ENCODE measurements at places on chromosomes 6 and 20. TPM values are rescaled to one million over a fixed set of nuclear protein-coding genes. Genes with fewer than 3 reads are reported as not detected.

- DNase-seq: no peak
Measured at GRCh38 chr6:170148709-170149470, 142.0 kb downstream of the DLL1 start.

DNA sequence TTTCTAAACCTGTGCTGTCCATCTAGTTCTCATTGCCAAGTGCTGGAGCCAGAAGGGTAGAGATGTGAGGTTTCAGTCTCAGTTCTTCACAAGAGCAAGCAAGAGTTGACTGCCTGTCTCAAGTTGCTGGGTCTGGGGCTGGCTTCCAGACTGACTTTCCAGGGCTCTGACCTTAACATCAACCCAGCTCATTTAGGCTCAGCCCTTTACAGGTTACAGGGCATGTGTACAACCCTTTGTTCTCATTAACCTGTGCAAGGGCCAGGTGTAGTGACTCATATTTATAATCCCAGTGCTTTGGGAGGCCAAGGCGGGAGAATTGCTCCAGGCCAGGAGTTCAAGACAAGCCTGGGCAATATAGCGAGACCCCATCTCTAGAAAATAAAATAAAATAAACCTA, 30.6 kb downstream of the FITM2 start:
- no peak for DNase-seq

DNA sequence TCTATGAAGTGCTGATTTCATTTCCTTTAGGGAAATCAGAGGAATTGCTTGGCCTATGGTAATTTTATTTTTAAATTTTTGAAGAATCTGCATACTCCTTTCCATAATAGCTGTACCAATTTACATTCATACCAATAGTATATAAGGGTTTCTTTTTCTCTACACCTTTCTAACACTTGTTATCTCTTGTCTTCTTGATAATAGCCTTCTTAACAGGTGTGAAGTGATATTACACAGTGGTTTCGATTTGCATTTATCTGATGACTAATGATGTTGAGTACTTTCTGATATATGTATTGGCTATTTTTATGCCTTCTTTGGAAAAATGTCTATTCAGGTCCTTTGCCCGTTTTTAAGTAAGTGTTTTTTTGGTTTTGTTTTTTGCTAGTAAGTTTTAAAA, 40.8 kb downstream of the SMAP1 start:
- DNase-seq: no peak

- DNase-seq: no peak
Measured at GRCh38 chr20:38377039-38377685, 30.9 kb downstream of the LBP start.

The JPH2 gene
- total RNA-seq: 0.31 TPM

The SDC4 gene
- total RNA-seq: 54.3 TPM

The DPPA5 gene
- total RNA-seq: 1.2 TPM

Measured in H9 (cell line).